Left renal cortex interstitium (tissue), 4 donors: ENCODE measurements at places on chromosomes 5 and 9. TPM values are rescaled to one million over a fixed set of nuclear protein-coding genes. Genes with fewer than 3 reads are reported as not detected.

The SLC24A2 gene
- polyA plus RNA-seq = 0.14 TPM

GRCh38 chr5:172435362-172436077 is 18.8 kb downstream of the SH3PXD2B start:
- DNase-seq = no peak

GRCh38 chr9:89606624-89607311 is 2.0 kb downstream of the GADD45G start:
- no peak for DNase-seq

The DMRTA1 gene
- 1.9 TPM for polyA plus RNA-seq

- DNase-seq = no peak
Measured at GRCh38 chr9:4862506-4863250, 69.9 kb downstream of the RCL1 start.

The KCNV2 gene
- 0.38 TPM for polyA plus RNA-seq

The IRX4 gene
- polyA plus RNA-seq = 0.41 TPM

GRCh38 chr9:123053046-123053445 is 19.6 kb downstream of the GPR21 start:
- DNase-seq = no peak

DNA sequence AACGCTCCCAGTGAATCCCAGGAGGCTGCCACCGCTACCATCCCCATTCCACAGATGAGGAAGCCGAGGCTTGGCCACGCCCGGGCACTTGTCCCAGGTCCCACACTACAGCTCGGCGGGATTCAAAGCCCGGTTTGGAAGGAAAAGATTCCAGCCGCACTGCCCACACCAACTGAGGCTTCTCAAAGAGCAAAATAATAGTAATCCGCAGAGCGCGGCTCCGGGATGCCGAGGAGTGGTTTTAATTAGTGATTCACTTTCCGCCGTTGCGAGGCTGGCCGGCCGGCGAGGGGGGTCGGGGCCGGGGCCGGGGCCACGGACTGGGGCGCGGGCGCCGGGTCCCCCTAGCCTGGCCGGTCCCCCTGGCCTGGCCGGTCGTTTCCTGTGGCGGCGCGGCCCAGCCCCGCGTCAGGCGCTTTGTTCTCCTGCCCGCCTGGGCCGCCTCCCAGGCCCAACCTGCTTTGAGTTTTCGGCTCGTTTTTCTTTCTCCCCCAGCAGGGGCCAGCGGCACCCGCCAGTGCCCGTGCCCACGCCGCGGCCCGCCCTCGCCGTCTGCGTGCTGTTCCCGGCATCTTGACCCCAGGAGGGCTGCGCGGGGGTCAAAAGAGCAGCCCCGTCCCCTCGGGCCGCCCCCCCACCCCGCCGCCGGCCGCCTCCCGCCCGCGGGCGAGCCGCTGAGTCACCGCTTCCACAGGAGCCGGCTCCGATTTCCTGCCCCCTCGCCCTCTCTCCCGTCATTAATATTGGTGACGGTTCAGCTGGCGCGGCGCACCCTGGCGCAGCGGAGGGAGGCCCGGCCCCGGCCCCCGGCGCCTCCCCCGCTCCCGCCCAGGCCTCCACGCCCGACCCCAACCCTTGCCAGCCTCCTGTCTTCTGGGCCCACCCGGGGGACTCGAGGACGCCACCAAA is 31.2 kb downstream of the FGF18 start:
- peak; percentile 34 for DNase-seq

DNA sequence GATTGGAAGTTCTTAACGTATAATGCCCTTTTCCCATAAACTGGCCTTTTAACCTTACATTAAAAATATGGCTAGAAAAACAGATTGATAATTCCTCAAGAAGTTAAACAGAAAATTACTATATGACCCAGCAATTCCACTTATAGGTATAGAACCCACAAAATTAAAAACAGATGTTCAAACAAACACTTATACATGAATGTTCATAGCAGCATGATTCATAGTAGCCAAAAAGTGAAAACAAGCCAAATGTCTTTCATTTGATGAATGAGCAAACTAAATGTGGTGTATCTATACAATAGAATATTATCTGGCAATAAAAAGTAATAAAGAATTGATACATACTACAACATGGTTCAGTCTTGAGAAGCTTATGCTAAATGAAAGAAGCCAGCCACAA is 35.5 kb downstream of the POU5F2 start:
- DNase-seq = no peak

The FOCAD gene
- polyA plus RNA-seq = 27.4 TPM

GRCh38 chr5:135986891-135987401 is 32.2 kb upstream of the LECT2 start:
- DNase-seq = no peak

- DNase-seq = no peak
Measured at GRCh38 chr5:6700685-6701355, 12.4 kb upstream of the TENT4A start.

DNA sequence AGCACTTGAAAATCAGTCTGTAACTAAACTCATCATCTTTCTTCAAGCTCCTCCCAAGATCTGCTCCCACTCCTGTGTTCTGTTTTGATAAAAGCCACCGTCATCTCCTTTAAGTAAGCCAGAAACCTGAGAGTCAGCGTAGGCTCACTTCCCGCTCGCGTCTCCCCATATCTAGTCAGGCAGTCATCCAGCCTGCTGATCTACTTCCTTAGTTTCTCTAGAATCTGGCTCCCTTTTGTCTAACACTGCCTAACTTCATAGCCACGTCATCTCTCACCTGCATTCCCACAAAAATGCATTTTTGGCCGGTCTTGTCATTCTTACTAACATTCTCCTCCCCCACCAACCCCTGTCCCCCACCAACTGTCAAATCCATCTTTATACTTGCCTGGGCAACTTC is 3.0 kb upstream of the TJP2 start:
- no peak for DNase-seq

The STKLD1 gene
- 6.4 TPM for polyA plus RNA-seq

The CCNO gene
- polyA plus RNA-seq = 13.9 TPM

The PDZD2 gene
- 18.9 TPM for polyA plus RNA-seq

GRCh38 chr9:36140086-36141084 is 3.9 kb downstream of the GLIPR2 start:
- no peak for DNase-seq

DNA sequence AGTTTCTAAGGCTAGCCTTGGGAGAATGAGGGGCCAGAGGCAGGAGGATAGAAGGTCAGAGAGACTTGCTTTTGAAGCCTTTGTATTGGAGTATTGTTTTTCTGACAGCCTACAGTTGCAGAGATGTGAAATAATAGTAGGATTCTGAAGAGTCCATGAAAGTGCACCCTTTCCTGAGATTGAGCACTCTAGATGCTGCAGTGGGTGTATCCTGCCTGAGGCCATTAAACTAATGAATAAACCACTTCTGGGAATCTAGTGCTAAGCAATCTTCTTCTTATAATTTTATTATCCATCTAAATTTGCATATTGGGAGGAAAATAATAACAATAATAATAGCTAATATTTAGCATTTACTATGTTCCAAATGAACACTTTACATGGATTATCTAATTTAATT is 19.3 kb upstream of the NNT start:
- DNase-seq = no peak

DNA sequence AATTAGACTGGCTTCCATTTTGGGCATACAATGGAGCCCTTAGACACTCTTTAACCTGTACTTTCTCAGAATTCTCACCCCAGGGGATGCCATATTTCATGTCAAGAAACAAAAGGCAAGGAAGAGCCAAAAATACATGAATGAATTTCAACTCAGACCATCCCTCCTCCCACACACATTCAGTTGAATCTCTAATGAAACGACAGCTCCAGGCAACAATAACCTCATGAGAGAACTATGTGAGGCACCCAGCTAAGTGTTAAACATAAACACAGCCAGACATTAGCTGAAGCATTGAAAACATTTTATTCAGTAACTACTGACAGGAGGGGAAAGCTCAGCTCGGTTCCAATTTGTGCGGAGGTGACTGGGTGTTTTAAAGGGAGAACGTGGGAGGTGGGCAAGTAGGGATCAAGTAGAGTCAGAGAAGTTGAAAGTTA is 1359.1 kb upstream of the CDH9 start:
- DNase-seq = no peak

- DNase-seq = no peak
Measured at GRCh38 chr5:127609011-127609410, 39.9 kb upstream of the CTXN3 start.

- no peak for DNase-seq
Measured at GRCh38 chr5:155905364-155905763, 421.6 kb upstream of the SGCD start.

DNA sequence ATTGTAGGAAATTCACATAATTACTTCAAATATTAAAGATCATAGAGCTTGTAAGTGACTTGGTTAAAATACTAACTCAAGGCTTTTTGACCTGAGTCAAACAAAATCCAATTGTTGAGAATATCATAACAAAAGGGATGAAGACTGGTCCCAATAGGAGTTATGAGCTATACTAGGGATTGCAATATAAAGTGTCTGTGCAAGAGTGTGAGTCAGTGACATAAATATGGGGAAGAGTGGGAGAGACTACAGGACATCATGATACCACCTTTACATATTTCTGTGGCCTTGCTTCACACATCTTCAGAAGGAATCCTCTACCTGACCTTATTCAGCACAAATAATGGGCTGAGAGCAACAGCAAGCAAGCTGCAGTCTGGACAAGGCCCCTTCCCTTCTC is 180.9 kb upstream of the SLC24A2 start:
- no peak for DNase-seq

DNA sequence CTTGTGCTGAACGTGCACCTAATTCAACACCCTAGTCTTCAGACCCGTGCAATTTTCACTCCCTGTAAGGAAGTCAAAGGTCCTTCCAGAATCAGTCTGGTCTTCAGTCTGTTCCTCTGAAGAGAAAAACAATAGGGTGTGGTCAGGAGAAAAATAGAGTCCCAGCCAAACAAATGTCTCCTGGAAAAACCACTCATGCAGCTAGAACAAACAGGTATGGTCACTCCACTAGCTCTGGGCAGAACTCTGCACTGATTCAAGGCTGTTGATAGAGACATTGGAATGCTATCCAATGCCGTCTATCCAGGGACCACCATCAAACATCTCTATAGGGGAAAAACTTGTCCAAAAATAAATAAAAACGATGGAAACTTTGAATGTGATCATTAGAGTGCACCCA is 81.8 kb upstream of the MAP3K1 start:
- DNase-seq = no peak

GRCh38 chr9:23938908-23939307 is 112.9 kb upstream of the ELAVL2 start:
- DNase-seq = no peak

DNA sequence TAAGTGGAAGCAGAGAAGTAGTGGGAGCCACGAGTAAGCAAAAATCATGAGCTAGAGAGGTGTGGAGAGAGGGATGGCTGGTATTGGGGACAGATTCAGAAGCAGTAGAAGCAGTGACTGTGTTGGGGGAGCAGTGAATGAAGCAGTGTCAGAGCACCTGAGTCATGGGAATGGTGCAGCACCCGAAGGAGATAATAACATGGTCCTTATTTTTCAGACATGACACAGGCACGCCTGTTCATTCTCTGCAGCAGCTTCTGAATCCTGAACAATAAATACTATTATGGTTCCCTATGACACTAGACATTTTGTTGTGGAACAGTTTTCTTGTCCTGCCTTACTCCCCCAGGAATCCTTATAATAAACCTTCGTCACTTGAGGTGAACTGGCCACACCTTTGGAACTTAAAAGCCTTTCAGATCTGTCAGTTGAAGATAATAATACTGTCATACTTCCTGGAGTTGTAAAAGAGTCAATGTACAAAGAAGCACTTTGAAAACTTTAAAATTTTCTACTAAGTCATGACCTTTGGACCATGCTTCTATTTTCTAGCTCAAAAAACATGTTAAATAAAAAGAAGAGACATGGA is 7.0 kb upstream of the RASA1 start:
- DNase-seq = no peak

The POU5F2 gene
- polyA plus RNA-seq = 0.09 TPM

The DND1 gene
- not detected for polyA plus RNA-seq

DNA sequence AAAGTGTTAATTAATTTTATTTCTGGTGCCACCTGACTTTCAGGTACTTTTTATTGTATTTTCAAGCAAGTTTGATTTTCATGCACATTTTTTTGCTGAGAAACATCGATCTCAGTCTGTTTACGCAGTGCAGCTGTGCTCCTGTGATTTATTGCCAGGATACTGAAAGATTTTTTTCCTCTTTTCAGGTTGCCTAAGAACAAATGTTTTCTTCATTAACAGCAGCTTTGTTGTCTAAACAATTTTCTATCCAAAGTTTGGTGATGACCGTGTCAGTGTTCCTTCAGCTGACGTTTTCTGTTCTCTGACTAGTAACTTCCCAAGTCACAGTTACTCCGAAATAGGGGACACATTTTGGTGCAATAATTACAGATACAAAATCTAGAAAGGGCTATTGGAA is 78.1 kb downstream of the VCAN start:
- DNase-seq = no peak

- no peak for DNase-seq
Measured at GRCh38 chr5:34867660-34868059, 28.7 kb downstream of the TTC23L start.

The CATSPER3 gene
- polyA plus RNA-seq = 1.3 TPM
